OCI-LY7 (cell line): ENCODE measurements at places on chromosomes 12 and 14. TPM values are rescaled to one million over a fixed set of nuclear protein-coding genes. Genes with fewer than 3 reads are reported as not detected.

- DNase-seq = no peak
These were observed 85.6 kb downstream of the SMOC1 start for GRCh38 chr14:69964841-69965240.

GRCh38 chr14:61365667-61366212 lies 44.4 kb downstream of the PRKCH start:
- DNase-seq = no peak

DNA sequence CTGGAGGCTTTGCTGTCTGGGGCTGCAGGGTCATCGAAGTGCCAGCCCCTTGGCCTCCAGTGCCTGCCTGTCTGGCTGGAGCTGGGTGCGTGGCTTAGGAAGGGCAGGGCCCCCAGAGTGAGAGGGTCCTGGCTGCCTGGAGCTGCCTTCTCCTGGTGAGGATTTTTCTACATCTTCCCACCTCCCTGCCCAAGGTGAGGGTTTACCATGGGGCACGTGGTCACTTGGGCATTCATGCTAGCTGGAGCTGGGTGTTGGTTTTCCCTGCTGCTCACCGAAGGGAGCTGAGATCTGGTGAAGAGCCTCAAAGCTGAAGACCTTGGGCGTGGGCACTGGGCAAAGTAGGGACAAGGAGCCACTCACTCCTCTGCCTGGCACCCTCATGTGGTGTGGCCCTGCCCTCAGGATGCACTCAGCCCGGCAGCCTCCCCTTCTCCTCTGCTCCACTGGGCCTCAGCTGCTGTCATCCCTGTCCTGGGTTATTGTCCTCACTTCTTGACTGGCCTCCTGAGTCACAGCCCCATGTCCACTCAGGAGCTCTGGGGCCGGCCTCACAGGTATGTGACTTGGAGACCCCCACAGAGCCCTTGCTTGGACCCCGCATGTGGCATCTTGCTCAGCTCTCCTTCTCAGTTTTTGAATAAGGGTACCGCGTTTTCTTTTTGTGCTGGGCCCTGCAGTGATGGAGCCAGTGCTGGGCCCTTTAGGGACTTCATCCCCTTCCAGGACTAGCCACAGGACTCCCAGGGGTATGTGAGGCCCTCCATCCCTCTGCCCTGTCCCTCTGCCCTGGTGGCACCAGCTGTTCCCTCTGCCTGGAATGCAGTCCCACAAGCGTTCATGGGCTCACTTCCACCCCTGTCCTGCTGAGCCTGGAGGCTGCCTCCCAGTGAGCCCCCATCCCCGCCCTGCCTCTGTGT lies 1.6 kb downstream of the CEP170B start:
- no peak for DNase-seq

Gene NEUROD4
- total RNA-seq = not detected in 2 replicates

Gene CDKL1
- total RNA-seq = 0.22 and 0.36 TPM in 2 replicates

Gene YY1
- 137 and 140 TPM in 2 replicates for total RNA-seq
